ENCODE measurements at places on chromosomes 2 and 18.

- no peak for DNase-seq
Measured at GRCh38 chr18:21439431-21439846, 161.1 kb downstream of the ESCO1 start.

DNA sequence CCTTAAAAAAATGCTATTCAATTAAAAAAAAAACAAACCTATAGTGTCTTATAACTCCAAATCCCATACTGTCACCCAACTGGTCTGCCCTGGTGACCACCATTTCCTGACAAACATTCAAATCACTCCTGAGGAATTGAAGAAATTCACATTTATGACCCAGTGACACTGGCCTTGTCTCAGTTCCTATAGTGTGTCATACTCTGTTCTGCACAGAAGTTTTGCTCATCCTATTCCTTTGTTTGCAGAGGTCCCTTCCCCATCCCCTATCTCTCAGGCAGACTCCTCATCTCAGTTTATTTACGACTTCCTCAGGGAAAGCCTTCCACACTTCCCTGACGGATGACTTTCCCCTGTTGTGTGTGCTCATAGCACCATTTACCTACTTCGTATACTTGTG lies 14.7 kb downstream of the ZC3H6 start:
- DNase-seq, result no peak

DNA sequence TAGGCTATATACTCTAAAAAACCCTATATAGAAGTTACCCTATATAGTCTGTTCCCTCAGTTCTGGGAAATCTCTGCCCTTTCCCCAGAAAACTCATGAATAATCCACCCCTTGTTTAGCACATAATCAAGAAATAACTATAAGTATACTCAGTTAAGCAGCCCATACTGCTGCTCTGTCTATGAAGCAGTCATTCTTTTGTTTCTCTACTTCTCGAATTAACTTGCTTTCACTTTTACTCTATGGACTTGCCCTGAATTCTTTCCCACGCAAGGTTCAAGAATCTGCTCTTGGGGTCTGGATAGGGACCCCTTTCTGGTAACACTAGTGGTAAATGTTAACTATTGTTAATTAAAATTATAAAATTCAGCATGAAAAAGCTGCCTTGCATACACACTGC lies 17.4 kb upstream of the AP1S3 start:
- DNase-seq, result no peak

- no peak for DNase-seq
Measured at GRCh38 chr2:101305035-101305434, 3.5 kb downstream of the RNF149 start.

GRCh38 chr2:101375653-101376052 lies 11.7 kb downstream of the CREG2 start:
- DNase-seq, result no peak

GRCh38 chr2:65416945-65417344 lies 15.5 kb downstream of the SPRED2 start:
- no peak for DNase-seq

- DNase-seq, result no peak
Measured at GRCh38 chr2:3493615-3494007, 25.7 kb downstream of the ADI1 start.

DNA sequence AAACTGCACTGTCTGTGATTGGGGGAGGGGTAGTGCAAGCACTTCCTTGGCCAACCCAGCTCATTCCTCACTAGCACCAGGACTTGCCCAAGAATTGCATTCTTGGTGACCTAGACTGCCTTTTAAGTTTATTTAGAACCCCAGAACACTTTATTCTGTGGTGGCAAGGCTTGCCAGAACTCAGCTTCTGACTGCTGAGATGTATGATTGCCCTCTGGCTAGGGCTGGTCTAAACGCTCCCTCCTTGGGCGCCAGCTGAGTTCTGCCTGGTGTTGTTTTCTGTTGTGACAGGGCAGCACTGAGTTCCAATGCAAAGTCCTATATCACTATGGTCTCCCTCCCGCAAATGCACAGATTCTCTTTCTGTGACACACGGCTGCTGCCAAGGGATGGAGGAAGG lies 247.7 kb downstream of the ZNF385B start:
- no peak for DNase-seq

DNA sequence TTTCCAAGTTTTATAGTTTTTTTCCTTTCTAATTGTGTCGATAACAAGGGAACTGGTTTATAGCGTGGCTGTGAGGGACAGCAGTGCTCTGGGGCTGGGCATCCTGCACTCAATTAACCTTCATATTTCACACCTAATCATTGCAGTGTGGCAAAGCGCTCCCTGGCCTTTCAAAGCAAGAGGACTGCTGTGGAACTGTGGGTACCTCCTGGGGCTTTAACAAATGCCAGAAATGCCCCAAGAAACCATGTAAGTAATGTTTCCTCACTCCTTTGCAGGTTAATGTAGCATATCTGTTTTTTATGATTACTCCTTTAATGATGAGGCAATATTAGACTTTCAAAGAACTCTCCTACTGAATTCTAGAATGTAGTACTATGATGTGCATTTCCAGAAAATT lies 259.0 kb upstream of the RASGRP3 start:
- no peak for DNase-seq

GRCh38 chr2:218478544-218478943 lies 59.6 kb downstream of the VIL1 start:
- no peak for DNase-seq

GRCh38 chr2:69223759-69224511 lies 163.1 kb downstream of the GFPT1 start:
- no peak for DNase-seq

- no peak for DNase-seq
Measured at GRCh38 chr2:64652231-64653108, 1.2 kb downstream of the SERTAD2 start.

DNA sequence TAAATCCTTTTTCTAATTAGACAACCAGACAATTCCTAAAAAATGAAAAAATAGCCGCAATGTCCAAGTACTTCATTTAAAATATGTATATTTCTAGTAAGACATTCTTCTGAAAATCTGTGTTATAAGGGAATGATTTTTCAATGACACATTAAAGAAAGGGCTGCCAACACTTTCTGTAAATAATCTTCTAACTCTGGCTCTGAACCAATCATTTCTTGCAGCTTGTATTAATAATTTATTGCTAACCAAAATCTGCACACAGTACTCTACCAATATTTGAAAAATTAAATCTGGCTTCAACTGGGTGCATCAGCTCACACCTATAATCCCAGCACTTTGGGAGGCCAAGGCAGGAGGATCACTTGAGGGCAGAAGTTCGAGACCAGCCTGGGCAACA lies 8.3 kb downstream of the NFU1 start:
- no peak for DNase-seq

GRCh38 chr2:44291281-44292248 lies 16.3 kb downstream of the SLC3A1 start:
- no peak for DNase-seq

GRCh38 chr2:37839991-37840390 lies 85.1 kb upstream of the RMDN2 start:
- no peak for DNase-seq

DNA sequence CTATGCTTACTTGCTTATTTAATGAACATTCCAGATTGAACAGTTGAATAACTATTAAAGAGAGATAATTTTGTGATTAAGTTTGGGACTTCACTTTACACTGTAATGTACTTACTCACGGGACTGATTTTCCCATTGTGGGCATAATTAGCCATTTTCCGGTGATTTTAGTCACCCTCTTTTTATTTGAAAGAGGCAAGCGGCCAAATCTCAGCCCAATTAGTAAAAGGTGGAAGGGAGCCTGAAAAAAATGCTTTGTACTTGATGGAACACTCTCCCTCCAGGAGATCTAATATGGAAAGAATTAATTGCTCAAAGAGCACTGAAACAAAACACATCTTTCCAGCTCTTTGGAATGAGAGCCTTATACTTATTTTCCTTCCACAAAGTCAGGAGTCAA lies 50.2 kb downstream of the CALCRL start:
- DNase-seq, result no peak

DNA sequence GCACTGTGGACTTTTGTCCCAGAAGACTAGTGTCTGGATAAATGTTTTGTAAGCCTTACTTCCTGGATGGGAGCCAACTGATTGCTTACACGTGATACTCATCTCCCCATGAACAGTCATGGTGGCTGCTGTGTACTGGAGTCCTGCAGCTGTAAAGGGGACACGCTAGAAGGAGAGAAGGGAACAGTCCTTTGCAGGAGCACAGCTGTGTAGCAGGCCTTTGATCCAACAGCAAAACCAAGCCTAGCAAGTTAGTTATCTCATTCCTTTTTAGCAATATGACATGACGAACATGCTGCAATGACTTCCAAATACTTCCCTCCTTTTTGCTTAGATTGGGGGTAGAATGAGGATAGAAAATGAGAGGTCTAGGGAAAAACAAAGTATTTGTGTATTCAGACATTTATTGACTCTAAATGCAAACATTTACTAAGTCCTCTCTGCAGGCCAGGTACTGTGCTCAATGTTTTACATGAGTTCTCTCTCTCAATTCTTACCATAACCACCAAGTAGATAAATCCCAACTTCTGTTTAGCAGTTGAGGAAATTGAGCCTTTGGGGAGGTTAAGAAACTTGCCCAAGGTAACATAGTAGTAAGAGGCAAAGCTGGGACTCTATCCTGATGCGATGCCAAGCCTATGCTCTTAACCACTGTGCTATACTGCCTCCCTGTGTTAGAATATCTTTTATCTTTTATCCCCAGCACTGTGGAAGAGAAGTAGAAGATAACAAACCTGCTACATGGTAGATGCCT lies 55.4 kb upstream of the CD28 start:
- DNase-seq, result no peak

DNA sequence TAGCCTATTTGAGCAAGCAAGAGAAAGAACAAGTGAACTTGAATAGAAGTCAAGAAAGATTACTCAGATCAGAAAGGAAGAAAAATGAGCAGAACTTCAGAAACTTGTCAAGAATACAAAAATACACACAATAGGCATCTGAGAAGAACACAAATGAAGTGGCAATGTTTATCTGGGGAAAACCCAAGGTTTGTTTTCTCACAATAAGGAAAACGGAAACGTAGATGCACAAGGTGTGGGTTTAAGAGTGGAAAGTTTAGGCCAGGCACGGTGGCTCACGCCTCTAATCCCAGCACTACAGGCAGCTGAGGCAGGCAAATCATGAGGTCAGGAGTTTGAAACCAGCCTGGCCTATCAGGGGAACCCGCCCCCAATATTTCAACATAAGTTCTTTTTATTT lies 159.5 kb upstream of the GYPC start:
- no peak for DNase-seq

DNA sequence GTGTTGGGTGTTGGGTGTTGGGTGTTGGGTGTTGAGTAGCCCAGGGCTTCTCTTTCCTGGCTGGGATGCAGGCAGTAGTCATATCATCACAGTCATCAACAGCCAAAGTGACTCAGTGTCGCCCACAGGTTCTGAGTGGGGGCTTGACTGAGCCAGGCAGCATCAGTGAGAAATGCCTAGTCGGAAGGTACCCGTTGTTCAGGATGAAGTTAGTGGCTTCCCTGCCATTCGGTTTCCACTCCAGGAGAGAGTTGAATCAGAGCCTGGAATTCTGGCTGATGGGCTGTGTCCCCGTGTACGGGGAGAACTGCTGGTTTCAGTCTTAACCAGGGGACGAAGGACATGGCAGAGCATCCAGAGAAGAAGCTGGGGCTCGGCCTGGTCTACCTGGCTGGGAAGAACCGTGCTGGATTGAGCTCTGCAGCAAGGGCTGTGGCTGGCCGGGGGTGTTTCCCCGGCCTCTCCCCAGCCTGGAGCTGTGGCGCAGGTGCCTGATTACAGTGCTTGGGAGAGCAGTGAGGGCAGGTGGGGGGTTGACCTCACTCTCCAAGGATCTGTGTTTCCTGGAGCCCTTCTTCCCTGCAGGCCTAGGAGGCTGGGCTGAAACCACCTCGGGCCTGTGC lies 49.4 kb downstream of the AGAP1 start:
- DNase-seq, result no peak

- DNase-seq, result no peak
Measured at GRCh38 chr2:216327447-216327935, 44.8 kb downstream of the MARCHF4 start.

GRCh38 chr2:191859681-191860080 lies 12.8 kb upstream of the CAVIN2 start:
- no peak for DNase-seq

DNA sequence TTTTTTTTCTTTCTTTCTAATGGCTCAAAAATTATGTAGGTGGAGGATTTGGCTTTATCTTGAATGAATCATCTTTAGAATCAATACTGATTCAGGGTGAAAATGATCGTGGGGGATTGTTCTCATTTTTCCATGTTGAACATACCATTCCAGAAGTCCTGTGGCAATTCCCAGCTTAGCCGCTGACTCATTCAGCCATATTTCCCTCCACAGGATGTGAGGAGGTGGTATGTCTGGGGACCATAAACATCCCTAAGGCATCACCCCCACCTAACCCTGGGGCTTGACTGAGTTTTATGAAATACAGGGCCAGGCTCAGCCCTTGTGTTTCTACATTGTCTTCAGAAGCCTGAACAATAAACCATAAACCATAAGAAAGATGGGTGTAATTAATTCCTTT lies 92.7 kb upstream of the FN1 start:
- peak; percentile 88 for DNase-seq

GRCh38 chr2:191204433-191204832 lies 40.8 kb upstream of the MYO1B start:
- no peak for DNase-seq

- peak; percentile 46 for DNase-seq
Measured at GRCh38 chr2:20766798-20767644, 55.9 kb downstream of the LDAH start.

Data from RWPE2 (cell line).